ENCODE measurements at places on chromosomes 1 and 21.

GRCh38 chr1:52727956-52728656 lies 1.9 kb downstream of the ZYG11B start:
- no peak for DNase-seq

- no peak for DNase-seq
Measured at GRCh38 chr1:9589144-9589718, 520 bp downstream of the TMEM201 start.

DNA sequence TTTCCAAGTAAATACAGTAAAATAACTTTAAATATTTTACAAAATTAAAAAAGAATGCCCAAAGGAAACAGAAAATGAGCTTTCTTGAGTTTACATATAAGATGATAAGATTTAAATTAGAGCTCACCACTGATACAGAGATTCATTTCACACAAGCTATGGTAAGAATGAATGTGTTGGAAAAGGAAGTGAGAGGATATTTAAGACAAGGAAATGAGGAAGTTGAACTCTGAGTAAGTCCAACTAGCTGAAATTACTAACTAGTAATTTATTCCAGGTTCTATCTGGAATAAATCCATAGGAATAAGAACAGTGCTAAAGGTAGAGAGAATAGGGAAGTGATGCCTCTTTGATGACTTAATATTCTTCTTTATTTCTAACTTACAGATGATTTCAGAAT lies 42.4 kb downstream of the FNBP1L start:
- no peak for DNase-seq

- DNase-seq, result no peak
Measured at GRCh38 chr1:48532976-48533375, 61.0 kb upstream of the SPATA6 start.

GRCh38 chr1:174040387-174040786 lies 18.2 kb upstream of the RC3H1 start:
- no peak for DNase-seq

GRCh38 chr1:160453443-160453842 lies 53.1 kb downstream of the VANGL2 start:
- DNase-seq, result no peak

DNA sequence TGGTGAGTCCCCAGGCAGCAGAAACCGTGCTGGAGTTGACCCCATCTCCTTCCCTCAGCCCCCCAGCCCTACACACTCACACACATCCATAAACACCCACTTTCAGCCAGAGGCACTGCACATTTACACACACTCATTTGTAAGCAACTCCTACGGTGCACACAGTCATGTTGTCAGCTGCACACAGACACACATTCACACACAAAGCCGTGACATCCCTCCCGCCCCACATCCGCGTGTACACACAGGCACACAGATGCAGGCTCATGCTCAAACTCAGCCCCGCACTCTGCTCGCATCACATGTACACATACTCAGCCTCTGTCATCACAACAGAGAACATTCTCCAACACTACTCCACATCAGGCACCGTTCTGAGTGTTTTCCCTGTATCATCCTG lies 47.6 kb downstream of the LACTBL1 start:
- no peak for DNase-seq

DNA sequence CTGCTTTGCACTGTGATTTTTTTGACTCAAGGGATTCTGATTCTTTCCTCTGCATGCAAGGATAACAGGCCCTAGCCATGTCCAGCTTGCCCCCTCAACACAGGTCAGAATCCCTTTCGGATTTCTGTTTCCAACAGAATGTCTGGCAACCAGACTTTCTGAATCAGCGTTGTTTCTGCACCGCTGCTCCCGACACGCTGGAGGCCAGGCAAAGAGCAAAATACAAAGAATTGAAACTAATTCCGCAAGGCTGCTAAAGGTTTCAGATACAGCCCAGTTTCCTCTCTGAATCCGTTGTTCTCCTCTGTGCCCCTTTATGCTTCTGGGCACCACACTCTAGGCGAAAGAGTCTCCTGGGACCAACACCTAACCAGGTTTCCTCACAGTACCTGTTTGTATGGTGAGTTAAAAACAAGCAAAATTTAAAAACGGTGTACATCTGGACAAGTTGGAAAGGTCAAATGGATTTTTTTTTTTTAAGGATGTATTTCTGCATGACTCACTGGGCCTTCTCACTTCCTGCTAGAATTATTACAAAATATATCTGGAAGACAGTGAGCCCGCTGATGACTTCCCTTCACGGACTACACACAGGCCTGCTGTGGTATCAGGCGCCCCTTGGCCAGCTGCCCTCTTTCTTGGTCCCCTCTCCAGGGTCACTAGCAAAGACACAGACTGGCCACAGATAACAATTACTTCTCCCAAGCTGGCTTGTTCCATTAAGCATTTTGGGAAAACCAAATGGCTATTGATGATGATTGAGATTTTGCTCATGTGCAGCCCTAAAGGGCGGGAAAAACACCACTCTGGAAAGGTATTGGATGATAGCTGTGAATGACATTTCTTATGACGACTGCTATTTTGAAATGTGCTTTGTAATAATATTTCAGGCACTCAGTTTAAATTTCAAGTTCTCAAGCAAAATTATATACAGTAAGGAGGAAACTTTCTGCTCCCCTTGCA lies 118.3 kb downstream of the TGFB2 start:
- DNase-seq, result no peak

- DNase-seq, result no peak
Measured at GRCh38 chr1:2014741-2015735, 4.1 kb upstream of the GABRD start.

GRCh38 chr1:26315874-26316850 lies 1.6 kb upstream of the CD52 start:
- no peak for DNase-seq

DNA sequence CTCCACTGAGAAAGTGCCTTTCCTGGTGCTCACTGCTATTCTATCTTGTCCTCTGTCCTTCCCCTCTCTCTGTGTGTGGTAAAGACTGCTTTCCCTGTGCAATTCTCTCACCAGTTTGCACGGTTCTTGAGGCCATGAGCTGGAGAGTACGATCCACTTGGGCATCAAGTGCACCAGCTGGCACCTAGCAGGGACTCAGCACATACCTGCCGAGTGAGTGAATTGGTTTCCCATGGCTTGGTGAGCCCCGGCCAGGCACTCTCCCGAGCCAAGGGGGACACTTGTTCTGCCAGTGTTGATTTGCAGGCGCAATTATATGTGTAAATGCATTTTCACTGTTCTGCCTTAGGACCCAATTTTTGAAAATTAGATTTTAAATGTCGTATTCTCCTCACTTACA lies 313.5 kb downstream of the DISC1 start:
- no peak for DNase-seq

- no peak for DNase-seq
Measured at GRCh38 chr1:184166485-184166884, 115.0 kb downstream of the TSEN15 start.

- DNase-seq, result no peak
Measured at GRCh38 chr1:41436281-41437010, 48.0 kb downstream of the EDN2 start.

DNA sequence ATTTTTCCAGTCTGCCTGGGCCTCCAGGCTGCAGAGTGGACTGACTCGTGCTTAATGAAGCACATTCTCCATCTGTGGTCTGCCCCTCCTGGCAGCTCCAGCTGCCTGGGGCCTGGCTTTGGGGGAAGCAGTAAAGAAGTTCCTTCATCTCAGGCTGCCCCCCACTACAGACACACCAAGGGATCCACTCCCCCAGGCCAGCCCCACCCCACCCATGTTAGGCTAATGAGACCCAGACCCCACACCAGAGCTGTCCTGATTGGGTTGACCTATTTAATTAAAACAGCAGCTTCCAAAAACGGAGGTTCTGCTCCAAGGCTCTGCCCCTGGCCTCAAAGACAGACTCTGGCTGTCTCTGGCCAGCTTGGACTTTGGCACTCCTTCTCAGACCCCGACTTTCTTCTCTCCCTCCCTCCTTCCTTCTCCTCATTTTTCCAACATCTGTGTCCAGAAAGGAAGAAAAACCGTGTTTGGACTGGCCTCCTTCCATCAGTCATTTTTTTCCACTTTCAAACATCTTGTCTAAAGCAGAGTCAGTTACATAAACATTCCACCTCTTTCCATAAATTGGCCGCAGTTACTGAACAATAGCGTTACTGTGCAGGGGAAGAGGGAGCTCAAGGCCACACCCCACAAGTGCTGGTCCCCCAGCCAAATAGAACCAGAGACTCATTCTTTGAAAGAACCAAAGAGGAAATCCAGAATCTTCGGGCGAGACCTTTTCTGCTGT lies 29.7 kb downstream of the SERTAD4 start:
- no peak for DNase-seq

- no peak for DNase-seq
Measured at GRCh38 chr1:27372808-27373690, 1.6 kb downstream of the FCN3 start.

DNA sequence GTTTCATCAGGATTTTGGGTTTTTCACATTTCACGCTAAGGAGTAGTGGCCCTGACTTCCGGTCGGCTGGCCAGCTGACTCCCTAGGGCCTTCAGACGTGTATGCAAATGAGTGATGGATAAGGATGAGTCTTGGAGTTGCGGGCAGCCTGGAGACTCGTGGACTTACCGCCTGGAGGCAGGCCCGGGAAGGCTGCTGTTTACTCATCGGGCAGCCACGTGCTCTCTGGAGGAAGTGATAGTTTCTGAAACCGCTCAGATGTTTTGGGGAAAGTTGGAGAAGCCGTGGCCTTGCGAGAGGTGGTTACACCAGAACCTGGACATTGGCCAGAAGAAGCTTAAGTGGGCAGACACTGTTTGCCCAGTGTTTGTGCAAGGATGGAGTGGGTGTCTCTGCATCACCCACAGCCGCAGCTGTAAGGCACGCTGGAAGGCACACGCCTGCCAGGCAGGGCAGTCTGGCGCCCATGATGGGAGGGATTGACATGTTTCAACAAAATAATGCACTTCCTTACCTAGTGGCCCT lies 23.1 kb upstream of the TNFRSF1B start:
- no peak for DNase-seq

- DNase-seq, result no peak
Measured at GRCh38 chr1:21930080-21930571, 7.0 kb downstream of the HSPG2 start.

- DNase-seq, result no peak
Measured at GRCh38 chr21:43854773-43855633, 10.0 kb upstream of the AGPAT3 start.

GRCh38 chr1:88877382-88877825 lies 14.0 kb downstream of the GTF2B start:
- DNase-seq, result no peak

DNA sequence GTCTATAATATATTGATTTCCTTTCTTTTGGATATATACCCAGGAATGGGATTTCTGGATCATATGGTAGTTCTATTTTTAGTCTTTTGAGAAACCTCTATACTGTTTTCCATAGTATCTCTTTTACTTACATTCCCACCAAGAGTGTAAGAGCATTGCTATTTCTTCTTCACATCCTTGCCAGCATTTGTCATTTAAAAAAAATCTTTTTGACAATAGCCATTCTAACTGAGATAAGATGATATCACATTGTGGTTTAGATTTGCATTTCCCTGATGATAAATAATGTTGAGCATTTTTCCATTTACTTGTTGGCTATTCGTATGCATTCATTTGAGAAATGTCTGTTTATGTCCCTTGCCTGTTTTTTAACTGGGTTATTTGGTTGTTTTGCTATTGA lies 467.4 kb downstream of the COL11A1 start:
- DNase-seq, result no peak

DNA sequence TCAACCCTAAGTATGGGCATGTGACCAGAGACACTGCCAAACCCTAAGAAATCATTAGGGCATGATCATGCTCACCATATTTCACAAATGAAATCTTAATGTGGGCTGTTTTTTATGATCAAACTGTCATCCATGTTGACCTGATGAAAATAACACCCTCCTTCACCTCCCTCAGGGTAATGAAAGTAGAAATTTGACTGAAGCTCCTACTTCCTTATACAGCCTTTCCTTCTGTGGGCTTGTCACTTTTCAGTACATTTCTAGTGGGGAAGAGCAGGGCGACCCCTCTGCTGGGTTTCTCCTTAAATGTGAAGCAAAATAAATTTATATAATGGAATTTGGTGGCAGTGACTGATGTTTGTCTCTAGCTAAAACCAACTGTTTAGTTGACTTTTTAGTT lies 25.9 kb downstream of the IVNS1ABP start:
- DNase-seq, result no peak

DNA sequence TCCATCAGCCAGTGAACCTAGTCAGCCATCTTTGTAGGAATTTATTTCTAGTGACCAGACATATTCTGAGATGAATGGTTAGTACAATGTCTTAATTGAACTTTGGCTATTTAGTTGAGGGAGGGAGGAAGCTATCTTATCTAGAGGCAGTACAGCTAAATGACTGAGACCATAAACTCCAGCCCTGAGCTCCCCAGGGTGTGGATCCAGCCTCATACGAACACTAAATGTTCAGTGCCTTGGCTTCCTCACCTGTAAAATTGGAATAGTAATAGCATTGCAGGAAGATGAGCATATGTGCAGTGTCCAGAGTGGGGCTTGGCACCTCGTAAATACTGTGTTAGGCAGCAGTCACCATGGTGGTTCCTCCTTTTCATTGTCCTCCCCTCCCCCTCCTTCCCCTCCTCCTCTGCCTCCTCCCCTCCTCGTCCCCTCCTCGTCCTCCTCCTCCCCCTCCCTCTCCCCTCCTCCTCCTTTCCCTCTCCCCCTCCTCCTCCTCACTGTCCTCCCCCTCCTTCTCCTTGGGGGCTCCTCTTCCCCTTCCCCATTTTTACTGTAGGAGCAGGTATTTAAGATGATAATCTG lies 108.2 kb downstream of the GALNT2 start:
- DNase-seq, result peak; percentile 35

DNA sequence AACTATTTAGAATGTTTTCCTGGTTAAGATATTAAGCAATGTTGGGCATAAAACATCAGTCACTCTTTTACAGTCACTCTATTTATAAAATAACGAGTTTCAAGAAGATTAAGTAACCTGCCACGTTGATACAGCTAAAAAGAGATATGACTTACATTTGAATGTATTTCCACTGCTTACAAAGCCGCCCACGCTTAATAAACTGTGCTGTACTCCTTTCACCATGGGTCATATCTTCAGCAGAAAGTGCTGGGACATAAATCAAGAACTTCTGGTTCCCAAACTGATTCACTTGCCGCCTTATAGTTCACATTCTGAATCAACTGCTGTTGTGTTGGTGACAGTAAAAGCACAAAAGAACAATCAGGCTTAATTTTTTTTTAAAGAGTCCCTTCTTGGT lies 666.7 kb downstream of the NCAM2 start:
- no peak for DNase-seq

DNA sequence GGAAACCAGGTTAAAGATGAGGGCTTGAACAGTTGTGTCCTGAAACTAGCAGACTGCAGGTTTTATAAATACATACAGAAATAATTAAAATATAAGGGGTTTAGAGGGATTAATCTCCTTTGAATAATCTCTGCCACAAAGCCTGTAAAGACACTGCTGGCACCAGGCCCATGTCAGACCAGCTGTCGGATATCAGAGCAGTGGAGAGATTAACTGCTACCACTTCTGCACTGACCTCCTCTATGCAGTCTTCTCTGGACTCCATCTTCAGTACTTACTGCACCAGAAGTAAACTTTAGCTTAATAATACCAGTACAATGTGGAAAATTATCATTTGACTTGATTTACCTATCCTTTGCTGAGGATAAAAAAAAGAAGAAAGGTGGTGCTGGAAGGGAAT lies 128.6 kb downstream of the LHX4 start:
- DNase-seq, result no peak
